ENCODE measurements at places on chromosomes 2 and 18. TPM values are rescaled to one million over a fixed set of nuclear protein-coding genes. Genes with fewer than 3 reads are reported as not detected.

The CYP27A1 gene
- 7.1 TPM for total RNA-seq

The ITGA4 gene
- total RNA-seq = 0.20 TPM

The ARHGAP15 gene
- not detected for total RNA-seq

The CTAGE1 gene
- not detected for total RNA-seq

The FER1L5 gene
- not detected for total RNA-seq

The ITGB1BP1 gene
- 31.6 TPM for total RNA-seq

The SIX2 gene
- not detected for total RNA-seq

The ATP8B1 gene
- total RNA-seq = 10.5 TPM

The SLC23A3 gene
- 2.0 TPM for total RNA-seq

The LYG1 gene
- 0.22 TPM for total RNA-seq

The SGO2 gene
- total RNA-seq = 3.3 TPM

The CIDEA gene
- not detected for total RNA-seq

The ATP6V1B1 gene
- total RNA-seq = not detected

The PCARE gene
- total RNA-seq = not detected

The GPAT2 gene
- total RNA-seq = 4.6 TPM
